ENCODE measurements at places on chromosomes 3 and 15.

DNA sequence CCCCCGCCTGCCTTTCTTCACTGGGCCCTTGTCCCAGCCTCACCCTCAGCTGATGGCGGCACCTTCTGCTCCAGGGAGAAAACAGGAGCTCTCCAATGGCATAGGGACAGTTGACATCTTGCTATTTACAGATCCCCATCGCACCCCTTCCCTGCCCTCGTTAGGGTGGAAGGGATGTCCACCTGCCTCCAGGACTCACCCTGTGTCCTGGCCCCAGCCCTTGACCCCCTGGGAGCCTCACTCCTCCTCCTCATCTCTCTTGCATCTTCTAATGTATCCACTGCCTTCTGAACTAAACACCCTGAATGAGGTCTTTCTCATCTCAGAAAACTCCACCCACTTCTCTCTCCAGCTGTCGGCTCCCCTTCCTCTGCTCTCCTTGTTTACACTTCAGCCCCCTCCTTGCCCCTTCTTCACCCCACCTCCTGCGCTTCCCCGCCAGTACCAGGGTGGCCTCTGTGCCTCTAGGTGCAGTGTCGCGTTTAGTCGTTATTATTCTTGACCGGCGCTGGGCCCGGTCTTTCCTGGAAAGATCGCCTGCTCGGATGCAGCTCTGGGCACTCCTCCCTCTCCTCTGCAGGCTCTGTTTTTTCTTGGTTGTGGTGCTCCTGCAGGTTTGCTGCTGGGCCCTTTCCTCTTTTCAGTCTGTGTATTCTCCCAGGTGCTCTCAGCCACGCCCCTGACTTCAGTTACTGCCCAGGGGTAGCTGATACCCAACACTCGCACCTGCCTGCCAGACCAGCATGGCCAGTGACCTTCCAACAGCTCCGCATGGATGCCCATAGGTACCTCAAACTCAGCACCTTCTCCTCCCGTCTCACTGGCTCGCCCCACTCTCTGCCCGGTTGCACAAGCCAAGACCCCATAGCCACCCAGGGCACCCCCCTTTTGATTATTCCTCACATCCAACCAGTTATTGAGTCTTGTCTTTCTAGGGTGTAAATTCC is 42.9 kb downstream of the PML start:
- DNase-seq = no peak

DNA sequence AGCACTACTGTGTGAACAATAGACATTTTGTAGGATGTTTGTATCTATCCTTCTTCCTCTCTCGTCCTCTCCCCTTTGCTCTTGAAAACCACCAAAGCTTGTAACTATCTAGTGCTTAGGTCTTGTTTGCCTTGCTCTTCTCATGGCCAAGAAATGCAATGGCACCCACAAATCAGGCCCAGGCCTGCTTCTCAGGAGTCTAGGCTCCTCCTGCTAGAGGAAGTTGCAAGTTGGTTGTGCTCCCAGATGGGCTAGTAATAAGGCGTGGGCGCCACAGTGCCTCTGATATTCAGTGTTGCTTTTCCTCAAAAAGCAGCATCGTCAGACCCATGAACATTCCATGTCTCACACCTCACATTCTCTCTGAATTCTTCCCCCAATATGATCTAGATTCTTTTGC is 28.7 kb downstream of the ZNF385D start:
- DNase-seq = no peak

DNA sequence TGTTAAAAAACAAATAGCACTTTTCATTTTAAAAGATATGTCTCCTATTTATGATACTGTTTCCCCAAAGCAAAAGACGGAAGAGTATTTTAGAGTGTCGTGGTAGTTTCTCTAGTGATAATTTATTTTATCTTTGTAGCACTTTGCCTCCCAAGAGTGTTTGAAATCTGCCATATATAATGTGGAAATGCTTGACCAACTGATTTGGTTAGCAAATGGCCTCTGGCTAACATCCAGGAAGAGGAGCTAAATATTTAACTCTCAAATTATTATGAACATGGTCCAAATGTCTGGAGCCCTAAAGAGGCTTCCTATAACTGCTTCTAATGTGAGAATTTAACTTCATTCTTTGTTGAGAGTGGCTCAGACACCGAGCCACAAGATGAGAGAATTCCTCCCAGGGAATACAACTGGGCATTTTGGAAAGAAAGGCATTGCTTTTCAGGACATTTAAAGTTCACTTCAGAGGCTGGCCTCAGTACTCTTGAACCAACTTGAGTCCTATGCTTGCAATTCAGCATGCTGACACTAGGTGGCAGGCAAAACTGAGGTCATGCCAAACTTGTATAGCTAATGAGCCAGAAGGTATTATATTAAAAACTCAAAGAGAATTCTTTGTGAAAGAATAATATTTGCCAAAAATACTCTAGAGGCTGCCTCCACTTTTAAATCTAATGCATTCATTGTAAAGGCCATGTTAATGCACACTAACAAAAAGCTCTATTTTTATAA is 104.5 kb downstream of the RARB start:
- no peak for DNase-seq

- DNase-seq = no peak
These were observed 11.2 kb downstream of the ATP8B4 start for GRCh38 chr15:50107591-50108408.

DNA sequence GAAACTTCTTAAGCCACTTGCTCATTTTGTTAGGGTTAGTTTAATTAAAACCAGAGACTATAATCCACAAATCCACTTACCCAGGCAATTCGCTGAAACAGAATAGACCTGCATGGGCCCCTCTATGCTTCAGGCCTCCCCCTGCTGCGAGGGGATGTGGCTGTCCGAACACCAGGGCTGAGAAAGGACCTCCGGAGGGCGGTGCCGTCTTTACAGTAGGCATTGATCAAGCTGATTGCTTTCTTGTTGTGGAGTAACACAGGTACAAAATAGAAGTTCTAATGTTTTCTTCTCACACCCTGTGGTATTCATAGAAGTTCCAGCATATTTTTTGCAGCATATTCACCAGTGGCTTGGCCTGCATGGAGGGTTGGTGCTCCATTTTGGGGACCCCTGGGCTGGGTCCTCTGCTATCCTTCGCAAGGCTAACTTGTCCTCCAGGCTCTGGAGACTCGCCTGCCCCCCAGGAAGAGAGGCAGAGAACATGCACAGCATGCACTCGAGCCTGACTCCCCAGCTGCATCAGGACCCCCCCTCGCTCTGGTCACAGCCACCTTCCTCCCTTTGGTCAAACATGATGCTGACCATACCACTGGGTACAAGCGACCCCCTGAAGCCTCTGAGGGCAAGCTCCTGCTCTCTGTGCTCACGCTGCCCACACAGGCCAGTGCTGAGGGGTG is 55.3 kb downstream of the TPRA1 start:
- DNase-seq = no peak

GRCh38 chr3:118108769-118109168 is 925.9 kb downstream of the IGSF11 start:
- DNase-seq = no peak

GRCh38 chr3:175651716-175652115 is 792.6 kb downstream of the NAALADL2 start:
- no peak for DNase-seq

DNA sequence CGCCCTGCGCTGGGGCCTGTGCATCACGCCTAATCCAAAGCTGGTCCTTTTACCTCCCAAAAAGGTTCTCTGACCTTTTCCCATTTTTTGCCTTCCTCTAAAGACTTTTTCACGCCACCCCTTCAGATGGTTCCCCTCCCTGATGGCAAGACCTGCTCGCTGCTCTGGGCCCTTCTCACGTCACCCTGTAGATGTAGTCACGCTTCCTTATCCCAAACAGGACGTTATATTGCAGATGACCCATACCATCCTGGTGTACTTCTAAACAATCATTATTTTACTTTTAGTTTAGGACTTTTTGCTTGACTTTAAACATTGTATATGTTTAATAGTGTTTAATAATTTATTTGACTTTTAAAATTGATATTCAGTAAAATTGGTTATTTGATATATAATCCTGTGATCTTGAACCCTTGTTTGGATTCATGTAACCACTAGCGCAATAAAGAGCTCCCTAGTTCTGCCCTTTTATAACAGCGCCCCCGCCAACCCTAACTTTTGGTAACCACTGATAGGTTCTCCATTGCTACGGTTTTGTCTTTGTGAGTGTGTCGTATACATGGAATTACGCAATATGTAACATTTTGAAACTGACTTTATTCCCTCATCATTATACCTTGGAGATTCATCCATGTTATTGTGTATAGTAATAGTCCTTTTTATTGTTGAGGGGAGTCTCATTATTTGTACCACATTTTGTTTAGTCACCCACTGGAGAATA is 159.0 kb upstream of the CHRNA7 start:
- no peak for DNase-seq

DNA sequence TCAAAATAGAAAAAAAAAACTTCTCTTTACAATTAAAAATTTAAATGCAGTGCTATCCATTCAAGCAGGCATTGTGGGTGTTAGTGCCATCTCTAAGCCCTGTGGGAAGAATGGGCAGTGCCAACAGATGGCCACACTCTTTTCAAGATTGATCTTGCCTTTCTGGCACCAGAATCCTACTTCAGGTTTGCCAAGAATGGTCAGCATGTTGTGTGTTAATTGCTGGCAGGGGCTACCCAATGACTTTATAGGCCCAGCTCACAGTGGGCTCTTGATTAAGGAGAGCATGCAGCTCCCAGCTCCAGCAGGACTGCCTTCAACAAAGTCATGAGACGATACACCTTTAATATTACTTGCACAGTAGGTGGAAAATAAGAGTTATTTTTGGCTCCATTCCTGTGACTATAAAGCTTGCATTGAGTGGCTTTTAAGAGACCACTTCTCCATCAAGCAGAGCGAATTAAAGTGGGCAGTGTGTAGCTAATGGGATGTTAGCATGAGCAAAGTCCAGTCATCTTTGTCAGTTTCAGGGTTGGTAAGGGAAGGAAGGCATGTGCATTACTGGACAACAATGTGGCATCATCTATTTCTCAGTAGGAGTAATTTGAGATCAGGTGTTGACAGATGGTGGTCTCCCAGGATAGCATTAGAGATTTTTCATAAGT is 476.8 kb downstream of the C3orf38 start:
- no peak for DNase-seq

- DNase-seq = no peak
These were observed 14.5 kb downstream of the GP5 start for GRCh38 chr3:194384569-194385001.

GRCh38 chr15:44529864-44530604 is 6.9 kb upstream of the EIF3J start:
- no peak for DNase-seq

- no peak for DNase-seq
These were observed 117.3 kb upstream of the WNT5A start for GRCh38 chr3:55604402-55604801.

DNA sequence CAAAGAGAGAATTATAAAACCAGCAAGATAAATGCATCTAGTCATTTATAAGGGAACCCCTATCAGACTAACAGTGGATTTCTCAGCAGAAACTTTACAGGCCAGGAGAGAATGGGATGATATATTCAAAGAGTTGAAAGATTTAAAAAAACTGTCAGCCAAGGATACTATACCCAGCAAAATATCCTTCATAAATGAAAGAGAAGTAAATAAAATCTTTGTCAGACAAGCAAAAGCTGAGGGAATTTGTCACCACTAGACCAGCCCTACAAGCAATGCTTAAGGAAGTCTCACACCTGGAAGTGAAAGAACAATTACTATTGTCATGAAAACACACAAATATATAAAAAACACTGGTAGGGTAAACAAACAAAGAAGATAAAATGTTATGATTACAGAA is 113.4 kb upstream of the FAM3D start:
- no peak for DNase-seq

DNA sequence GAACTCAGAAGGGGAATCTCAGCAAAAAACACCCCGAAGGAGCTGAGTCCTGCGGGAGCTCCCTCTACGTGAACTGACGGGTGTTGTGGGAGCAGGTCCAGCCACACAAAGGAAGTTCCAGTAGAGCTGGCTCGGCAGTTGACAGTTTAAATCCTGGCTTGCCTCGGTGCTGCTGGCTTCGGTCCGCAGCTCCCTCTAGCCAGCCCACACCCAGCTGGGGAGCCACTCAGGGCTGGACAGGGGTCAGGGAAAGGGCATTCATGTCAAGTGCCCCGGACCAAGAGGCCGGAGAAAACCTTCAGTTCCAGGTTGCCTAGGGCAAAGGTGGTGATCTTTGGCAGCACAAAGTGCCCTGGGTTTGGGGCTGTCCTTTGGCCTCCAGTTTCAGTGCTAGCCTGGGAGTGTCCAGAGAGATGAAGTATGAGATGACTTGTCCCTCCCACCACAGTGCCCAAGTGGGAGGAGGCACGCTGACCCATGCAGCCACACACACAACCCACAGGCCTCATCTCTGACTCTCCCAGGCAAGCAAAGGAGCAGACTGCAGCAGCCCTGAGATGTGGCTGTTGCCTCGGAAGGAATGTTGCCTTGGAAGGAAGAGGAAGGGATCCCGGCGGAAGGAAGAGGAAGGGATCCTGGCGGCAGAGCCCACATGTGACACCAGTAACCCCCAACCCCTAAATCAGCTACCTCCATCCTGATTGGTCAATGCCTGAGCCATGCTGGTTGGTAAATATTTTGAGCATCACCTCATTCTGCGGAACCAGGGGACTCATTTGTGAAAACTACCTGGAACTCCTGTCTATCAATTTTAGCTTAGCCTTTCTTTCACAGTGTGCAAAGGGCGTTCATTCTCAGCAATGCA is 13.9 kb upstream of the ANPEP start:
- DNase-seq = no peak

- no peak for DNase-seq
These were observed 11.8 kb downstream of the CACNA1D start for GRCh38 chr3:53506110-53506762.

GRCh38 chr15:101510212-101511197 is 21.0 kb upstream of the PCSK6 start:
- DNase-seq = no peak
